CD4-positive, alpha-beta T cell treated with Interleukin-10 for 1 hour (primary cell): ENCODE measurements at places on chromosomes 11 and 22.

DNA sequence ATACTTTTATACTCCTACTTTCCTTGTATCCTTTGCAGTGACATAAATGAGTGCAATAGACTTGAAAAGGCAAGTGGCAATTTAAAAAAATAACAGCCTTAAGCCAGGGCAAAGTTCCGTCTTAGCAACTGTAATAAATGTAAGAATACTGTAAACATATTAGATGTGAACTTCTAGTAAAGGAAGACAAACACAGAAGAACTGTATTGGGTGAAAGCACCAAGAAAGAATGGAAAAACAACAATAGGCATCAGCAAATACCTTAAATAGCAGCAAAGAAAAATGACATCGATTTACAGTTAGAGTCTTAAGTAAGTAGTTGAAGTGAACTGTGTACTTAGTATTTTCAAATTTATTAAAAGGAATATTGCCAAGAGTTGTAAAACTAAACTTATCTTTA is 75.5 kb upstream of the TP53AIP1 start:
- no peak for DNase-seq

- DNase-seq, result no peak
Measured at GRCh38 chr11:12528487-12528886, 145.7 kb upstream of the TEAD1 start.

- DNase-seq, result no peak
Measured at GRCh38 chr11:30816959-30817880, 231.1 kb upstream of the MPPED2 start.

GRCh38 chr11:120170741-120171261 is 32.9 kb upstream of the TRIM29 start:
- DNase-seq, result no peak

GRCh38 chr11:120021391-120021953 is 116.4 kb downstream of the TRIM29 start:
- DNase-seq, result no peak

DNA sequence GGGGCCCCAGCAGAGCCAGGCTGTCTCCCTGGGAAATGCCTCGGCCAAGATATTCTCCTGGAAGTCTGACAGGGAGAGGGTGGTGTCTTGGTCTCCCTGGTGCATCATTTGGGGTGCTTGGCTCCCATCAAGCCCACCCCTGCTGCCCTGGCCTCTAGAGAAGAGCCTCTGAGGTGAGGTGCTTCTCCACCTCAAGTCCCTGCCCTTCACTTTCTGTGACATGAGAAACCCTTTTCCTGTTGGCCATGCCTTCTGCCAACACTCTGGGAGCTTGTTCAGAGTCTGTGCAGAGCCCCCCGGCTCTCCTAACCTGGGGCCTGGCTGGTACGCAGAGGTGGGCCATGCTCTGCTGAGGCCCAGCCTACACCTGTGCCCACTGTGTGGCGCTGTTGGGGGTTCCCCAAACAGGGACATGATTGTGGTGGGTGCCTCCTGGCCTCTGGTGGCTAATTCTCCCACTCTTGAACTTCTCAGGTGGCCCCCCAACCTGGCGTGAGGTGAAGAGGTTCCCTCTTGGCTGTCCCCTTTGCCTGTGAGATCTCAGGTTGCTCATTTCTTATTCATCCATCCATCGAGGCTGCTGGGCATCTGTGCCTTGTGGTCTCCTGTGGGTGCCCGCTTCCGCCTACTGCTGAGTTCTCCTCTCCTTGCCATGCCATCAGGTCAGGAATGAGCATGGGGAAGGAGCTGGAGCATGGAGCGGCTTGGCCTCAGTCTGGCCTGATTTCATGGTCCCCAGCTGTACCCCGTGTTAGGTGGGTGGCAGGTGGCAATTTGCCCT is 19.2 kb upstream of the DGCR8 start:
- DNase-seq, result no peak

DNA sequence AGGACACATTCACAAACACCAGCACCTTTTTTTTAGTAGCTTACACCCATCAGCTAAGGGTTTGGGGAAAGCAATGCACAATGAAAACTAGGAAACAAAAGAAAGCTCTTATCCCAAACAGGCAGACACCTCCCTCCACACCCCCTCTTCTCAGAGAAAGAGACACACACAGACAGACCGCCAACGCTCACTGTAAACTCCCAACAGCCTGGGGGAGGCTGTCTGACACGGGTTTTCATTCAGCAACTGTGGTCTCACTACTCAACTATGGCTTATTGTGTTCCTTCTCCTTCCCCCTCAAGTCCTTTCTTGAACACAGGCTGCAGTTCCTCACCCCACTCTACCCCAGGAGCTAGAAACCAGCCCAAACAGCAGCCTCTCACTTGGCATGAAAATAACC is 123.4 kb downstream of the C11orf58 start:
- DNase-seq, result no peak

DNA sequence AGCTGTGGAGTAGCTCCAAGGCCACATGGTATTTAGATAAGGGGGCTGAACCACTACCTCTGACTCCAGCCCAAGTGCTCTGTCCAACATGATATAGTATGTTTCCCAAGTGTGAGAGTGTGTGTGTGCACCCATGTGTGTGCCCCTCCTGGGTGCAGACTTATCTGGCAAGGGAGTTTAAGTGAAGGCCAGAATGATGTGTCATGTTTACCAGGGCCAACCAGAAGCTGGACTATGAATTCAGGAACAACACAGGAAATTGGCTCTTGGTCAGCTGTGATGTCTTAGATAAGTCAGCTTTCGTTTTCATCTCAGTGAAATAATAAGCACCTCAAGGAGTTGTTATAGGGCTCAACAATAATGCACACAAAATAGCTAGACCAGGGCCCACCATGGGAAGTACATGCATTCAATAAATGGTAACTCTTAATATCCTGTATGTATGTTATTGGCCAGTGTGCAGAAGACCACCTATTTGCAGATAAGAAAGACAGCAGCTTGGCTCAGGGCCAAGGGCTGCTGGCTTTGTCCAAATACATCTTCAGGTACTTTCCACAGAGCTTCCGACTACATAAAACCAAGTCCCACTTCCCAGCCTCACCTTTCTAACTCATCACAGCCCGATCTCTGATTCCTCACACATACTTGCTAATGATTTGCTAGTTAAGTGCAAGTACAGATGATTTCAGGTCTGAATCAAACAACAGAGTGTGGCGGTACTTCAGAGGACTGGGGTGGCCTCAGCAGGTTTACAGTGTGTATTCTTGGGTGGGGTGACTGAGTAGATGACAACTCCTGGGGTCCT is 120.9 kb downstream of the ME3 start:
- no peak for DNase-seq

- DNase-seq, result no peak
Measured at GRCh38 chr11:12695221-12695794, 21.1 kb downstream of the TEAD1 start.

DNA sequence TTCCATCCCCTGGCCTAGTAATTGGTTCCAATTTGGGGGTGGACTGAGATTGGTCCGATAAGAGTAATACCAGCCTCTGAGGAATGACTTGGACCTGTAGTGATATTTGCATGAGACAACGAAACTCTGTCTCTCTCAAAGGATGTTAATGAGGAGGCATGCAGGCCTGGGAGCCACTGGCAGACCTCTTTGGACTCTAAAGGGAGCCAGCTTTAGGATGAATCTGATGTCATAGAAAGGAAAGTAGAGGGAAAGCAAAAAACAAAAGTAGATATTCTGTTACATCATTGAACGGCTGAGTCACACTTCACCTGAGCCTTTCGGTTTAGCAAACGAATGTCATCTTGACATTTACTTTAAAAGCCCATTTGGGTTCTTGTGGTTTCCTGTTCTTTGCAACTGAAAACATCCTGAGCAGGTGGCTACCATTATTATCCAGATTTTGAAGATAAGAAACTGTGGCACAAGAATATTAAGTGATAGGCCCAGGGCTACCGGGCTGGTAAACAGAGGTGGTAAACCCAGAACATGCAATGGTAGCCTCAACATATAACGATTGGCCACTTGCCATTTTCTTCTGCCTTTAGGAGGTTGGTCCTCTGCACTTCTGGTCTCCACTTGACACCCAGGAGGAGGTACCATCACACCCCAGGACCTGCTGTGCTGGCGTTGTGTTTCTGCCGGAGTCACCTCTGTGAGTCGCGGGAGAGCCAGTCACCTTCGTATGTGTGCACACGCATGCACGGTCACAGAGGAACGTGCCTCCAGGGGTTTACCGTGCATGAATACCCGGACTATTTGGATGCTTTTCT is 42.7 kb downstream of the RTL6 start:
- peak; percentile 76 for DNase-seq

DNA sequence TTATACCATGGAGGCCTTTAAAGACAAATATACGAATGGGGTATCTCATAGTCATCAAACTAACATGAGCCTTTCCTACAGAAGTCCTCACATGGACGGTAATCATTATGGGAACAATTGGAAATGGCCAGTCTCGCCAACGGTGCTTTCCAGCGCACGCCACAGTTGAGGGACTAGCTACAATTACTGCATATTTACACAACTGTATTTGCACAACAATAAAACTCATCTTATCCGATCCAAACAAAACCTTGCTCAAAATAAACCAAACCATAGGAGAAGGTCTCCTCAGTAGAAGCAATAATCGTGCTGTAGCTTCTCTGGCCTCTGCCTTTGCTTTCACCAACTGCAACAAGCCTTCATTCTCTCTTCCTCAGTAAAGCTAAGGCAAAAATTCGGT is 5.9 kb downstream of the CADM1 start:
- no peak for DNase-seq

- DNase-seq, result no peak
Measured at GRCh38 chr11:33770236-33770635, 4.1 kb downstream of the FBXO3 start.

- no peak for DNase-seq
Measured at GRCh38 chr11:115848611-115849010, 344.4 kb upstream of the CADM1 start.

DNA sequence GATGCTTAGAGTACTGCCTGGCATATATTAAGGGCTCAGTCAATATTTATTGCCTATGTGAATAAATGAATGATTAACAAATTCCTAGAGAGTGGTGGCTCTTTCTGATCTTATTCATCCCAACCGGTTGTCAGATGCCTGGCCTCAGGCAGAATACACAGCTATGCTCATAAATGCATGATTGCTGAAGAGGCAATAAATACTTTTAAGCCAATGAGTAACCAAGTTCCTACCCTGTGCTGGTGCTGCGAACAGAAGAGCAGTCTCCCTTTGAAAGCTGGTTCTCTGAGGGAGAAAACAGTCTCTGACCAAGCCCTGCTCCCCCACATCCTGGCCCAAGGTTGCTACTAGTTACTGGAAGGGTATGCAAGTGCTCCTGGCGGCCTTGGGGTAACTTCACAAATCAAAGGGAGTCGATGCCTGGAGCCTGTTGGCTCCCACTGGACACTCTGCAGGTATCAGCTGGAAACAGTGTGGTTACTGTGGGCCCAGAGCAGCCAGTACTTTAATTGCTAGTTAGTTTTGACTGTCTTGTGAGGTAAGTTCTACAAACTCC is 2.8 kb downstream of the USH1C start:
- DNase-seq, result no peak

- no peak for DNase-seq
Measured at GRCh38 chr11:134754521-134755198, 342.6 kb upstream of the B3GAT1 start.

DNA sequence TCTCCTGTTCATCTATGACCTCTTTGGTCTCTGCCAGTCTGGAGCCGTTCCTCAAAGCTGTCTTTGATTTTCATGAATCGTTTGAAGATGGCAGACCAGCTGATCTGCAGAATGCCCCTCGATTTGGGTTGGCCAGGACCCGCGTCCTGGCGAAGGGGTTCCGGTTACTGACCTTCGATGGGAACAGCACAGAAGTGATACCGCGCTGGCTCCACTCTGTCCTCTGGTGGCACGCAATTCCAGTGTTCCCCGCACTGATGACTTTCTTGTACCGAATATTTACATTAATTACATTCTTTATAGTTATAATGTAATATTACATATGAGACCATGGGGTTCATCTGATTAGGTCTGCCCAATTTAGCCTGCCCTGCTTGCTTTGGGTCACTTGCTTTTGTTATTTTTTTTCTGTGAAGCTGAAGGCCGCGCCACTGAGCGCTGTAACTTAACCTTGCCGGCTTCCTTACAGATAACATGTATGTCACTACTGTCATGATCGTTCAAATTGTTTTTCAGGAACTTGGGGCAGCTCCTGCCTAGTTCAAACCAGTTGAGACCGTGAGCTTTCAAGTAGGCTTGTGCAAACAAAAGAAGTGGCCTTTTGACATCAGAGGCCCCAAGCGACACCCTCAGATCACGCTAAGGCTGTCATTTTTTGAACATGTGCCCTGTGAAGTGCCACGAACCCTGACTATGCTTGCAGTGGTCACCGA is 4.1 kb upstream of the USP18 start:
- DNase-seq, result no peak

DNA sequence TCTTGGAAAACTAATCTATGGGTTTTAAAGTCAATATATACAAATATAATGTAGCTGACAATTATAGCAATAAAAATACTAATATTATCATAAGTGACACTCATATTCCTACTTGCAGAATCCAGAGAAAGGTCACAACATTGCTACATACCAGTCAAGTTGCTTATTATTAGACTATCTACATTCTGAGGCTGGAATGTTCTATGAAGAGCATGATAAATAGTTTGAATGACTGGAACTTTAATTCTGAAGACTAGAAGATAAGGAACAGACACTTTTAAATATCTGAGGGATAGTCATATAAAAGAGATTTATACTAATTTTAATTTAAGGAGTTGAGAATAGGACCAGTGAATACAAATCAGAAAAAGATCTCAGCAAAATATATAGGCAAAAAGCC is 146.0 kb downstream of the GUCY1A2 start:
- no peak for DNase-seq

GRCh38 chr11:45646275-45646927 is 19.0 kb downstream of the CHST1 start:
- peak; percentile 48 for DNase-seq

GRCh38 chr11:63567044-63567840 is 4.1 kb upstream of the PLAAT2 start:
- DNase-seq, result peak; percentile 91

- no peak for DNase-seq
Measured at GRCh38 chr11:13767471-13767870, 99.0 kb downstream of the FAR1 start.

DNA sequence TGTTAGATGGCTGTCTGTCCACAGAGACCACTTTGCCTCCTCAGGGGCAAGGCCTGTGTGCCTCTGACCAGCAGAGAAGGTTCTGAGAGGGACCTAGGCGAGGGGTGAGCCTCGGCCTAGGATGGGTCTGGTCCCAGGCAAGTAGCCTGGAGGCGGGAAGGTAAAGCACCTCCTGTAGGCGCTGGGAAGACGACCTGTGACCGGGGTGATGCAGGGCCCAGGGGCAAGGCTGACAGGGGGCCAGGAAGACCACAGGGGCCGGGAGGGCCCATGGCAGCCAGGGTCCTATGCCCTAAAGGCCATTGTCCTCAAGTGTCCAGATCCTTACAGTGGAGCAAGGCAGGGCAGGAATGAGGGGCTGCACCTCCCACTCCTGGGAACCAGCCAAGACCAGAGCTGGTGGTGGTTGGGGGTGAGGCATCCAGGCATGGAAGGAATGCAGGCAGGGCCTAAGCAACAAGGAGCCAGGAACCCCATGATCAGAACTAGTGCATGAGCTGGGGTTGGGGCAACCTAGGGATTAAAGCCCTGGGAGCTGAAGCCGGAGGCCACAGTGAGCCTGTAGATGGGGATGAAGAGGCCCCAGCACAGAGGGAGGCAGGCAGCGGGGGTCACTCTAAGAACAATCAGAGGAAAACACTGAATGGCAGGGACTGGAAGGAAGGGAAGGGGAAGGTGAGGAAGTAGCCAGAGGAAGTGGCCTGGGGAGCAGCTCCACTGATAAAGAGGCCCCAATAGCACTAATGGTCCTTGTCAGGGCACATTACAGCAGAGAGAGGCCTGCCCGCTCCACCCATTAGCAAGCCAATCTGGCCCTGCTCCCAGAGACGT is 32.9 kb upstream of the KLHL35 start:
- DNase-seq, result no peak
